Activated CD4-positive, alpha-beta T cell treated with anti-CD3 and anti-CD28 coated beads, Interleukin-2, amount 10 ng/mL, durations not matched to agents 24 days and 14 days (primary cell): ENCODE measurements at places on chromosomes 13 and 19. TPM values are rescaled to one million over a fixed set of nuclear protein-coding genes. Genes with fewer than 3 reads are reported as not detected.

N4BP2L1 gene
- total RNA-seq = 16.6 and 17.9 TPM in 2 replicates

GPR12 gene
- total RNA-seq = not detected in 2 replicates

PEAK3 gene
- 0.09 TPM in 1 of 2 replicates, not detected in the other for total RNA-seq

SPRED3 gene
- 2.9 and 3.0 TPM in 2 replicates for total RNA-seq

MAMSTR gene
- 1.2 and 1.4 TPM in 2 replicates for total RNA-seq

JAK3 gene
- total RNA-seq = 226 and 239 TPM in 2 replicates

KLK13 gene
- total RNA-seq = not detected in 2 replicates

GRCh38 chr13:68078874-68079273 lies 848.7 kb upstream of the PCDH9 start:
- no peak for DNase-seq

DNA sequence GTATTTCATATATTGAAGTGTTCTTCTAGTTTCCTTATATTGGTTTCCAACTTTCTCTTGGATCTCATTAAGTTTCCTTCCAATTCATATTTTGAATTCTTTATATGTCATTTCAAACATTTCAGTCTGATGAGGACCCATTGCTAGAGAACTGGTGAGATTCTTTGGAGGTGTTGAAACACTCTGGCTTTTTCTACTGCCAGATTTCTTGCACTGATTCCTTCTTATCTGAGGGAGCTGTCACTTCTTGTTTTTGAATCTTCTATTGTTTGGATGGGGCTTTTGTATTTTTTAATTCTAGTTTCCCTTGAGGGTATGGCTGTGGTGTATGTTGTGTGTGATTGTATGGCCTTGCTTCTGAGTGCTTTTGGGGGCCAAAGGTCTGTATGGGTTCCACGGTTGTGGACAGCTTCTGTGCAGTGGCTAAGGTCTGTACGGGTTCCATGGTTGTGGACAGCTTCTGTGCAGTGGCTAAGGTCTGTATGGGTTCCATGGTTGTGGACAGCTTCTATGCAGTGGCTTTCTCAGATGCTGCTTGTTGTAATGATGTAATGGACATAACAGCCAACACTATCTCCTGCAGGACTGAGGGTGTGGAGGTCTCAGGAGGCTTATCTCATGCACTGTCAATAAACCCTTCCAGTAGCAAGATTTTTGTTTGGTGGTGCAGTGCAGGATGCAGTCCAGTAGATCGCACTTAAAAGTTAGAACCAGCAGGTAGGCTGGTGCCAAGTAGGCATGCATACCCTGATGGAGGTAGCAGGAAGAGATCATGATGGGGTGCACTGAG lies 36.8 kb downstream of the ACSBG2 start:
- DNase-seq = no peak

DNA sequence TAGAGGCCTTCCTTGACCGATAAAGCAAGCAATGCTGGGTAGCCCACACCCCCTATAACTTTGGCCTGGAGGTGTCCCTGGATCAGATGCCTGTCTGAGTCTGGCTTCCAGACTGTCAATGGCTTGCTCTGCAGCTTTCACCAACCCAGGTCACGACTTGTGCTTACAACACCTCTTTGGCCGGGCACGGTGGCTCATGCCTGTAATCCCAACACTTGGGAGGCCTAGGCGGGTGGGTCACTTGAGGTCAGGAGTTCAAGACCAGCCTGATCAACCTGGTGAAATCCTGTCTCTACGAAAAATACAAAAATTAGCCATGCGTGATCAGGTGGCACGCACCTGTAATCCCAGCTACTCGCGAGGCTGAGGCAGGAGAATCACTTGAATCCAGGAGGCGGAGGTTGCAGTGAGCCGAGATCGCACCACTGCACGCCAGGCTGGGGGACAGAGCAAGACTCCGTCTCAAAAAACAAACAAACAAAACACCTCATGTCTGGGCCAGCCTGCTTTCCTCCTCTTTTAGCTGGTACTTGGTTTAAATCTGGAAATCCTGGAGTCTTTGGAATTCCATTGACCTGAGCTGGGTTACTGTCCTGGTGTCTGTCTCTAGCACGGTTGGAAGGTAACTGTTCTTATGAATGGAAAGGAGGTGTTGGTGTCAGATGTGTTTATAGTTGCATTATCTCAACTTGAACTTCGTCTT lies 10.3 kb upstream of the GARRE1 start:
- DNase-seq = no peak

DNA sequence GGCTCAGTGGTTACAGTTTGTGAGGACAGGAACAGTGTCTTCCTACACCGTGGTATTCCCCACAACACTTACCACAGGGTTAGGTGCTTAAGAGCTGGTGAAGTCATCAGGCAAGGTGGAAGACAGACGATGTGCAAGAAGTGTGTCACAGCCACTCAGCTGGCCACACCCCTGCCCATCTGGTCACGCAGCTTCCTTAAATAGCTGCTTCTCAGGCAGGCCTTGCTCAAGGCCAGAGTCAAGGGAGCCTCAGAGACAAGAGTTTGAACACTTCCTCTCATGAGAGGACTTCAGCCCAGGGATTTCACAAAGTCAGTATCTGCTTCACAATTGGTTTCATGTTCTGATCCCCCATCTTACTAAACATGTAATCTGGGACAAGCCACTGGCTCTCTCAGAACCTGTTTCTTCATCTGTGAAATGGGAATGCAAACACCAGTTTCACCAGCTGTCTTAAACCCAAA lies 80.3 kb upstream of the FRY start:
- DNase-seq = peak; percentile 72

- DNase-seq = no peak
These were observed 500.6 kb downstream of the KCTD12 start for GRCh38 chr13:76385586-76385985.

- DNase-seq = no peak
These were observed 160.2 kb downstream of the PDS5B start for GRCh38 chr13:32746474-32746873.

- no peak for DNase-seq
These were observed 776.9 kb downstream of the GPC5 start for GRCh38 chr13:92175330-92175729.

DNA sequence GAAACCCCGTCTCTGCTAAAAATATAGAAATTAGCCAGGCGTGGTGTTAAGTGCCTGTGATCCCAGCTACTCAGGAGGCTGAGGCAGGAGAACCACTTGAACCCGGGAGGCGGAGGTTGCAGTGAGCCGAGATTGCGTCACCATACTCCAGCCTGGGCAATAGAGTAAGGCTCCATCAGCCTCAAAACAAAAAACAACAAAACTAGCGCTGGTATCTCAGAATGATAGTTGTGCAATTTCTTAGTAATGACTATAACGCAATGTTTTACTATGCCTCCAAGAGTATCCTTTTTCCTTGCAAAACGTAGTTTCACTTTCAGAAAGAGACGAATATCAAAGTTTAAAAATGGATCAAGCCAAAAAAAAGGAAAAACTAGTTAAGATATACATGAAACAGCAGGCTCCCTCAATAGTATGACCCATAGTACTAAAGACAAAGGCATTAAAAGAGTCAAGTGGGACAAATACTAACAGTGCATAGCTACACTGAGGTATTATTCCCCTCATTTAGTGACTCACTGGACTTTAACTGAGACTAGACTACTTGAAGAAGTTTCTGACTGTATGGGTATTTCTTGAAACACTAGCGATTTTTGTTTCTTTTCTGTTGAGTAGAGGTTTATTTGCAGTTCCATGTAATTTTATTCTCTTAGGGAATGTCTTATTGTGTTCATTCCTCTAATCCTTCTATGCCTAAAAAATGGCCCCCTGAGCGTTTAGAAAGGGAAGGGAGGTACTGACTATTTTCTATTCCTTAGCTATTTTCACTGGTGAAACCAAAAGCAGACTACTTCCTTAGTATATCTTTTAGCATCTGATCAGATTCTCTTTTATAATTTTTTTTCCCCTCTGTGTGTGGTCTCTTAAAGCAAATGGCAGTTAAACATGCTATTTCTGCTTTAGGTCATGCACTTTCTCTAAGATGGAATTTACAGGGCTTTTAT lies 10.4 kb upstream of the ITM2B start:
- DNase-seq = no peak

GRCh38 chr19:47497050-47497766 lies 13.2 kb upstream of the KPTN start:
- no peak for DNase-seq

GRCh38 chr13:50459046-50459445 lies 384.4 kb downstream of the DLEU7 start:
- DNase-seq = no peak

GRCh38 chr19:40744554-40745401 lies 5.5 kb downstream of the ACTMAP start:
- peak; percentile 65 for DNase-seq
